ENCODE measurements at places on chromosomes 6 and 20.

DNA sequence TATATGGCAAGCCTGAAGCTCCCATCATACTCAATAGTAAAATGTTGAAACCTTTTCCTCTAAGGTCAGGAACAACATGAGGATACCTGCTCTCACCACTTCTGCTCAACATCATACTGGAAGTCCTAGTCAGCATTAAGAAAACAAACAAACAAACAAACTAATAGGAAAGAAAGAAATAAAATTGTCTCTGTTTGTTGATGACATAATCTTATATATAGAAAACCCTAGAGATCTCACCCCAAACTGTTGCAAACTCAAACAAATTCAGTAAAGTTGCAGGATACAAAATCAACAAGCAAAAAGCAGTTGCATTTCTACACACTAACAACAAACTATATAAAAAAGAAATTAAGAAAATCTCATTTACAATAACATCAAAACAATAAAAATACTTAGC, 20.5 kb downstream of the TTLL2 start:
- no peak for DNase-seq

GRCh38 chr6:130625825-130626527, 201.2 kb upstream of the SMLR1 start:
- DNase-seq, result no peak

- DNase-seq, result no peak
Measured at GRCh38 chr6:43826730-43827129, 56.7 kb downstream of the VEGFA start.

DNA sequence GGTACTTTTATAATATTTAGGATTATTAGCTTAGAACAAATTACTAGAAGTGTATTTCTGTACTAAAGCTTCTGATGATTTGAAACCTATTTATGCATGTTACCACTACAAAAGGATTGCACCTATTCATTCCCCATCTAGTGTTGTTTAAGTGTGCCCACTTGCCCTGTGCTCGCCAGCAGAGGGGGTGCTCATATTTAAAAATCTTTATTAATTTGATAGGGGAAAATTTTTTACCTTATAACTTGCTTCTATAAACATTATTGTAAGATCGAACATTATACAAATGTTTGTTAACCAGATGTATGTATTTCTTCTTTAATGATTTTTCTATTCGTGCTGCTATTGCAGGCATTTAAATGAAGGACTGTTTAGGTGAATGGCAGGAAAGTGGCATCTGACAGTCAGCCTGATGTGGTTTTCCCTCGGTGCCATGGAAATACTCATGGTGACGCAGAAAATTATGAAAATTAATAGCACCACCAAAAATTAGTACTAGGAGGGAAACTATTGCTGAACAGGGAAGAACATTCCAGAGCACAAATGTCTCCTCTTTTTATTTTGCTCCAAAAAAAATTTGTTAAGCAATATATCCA, 44.1 kb upstream of the FNDC1 start:
- no peak for DNase-seq

DNA sequence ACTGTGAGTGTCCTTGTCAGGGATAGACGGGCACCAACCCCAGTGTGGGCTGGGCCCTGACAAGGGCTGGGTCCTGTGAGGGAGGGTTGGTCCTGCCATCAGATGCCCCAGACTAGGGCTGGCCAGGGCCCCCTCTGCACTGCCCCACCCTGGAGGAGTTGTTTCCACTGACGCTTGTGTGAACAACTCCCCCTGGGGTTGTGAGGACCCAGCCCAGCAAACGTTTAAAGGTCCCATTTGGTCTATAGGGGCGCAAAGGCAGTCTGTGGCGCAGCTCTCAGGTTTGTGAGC, 104.1 kb downstream of the BMP7 start:
- no peak for DNase-seq

DNA sequence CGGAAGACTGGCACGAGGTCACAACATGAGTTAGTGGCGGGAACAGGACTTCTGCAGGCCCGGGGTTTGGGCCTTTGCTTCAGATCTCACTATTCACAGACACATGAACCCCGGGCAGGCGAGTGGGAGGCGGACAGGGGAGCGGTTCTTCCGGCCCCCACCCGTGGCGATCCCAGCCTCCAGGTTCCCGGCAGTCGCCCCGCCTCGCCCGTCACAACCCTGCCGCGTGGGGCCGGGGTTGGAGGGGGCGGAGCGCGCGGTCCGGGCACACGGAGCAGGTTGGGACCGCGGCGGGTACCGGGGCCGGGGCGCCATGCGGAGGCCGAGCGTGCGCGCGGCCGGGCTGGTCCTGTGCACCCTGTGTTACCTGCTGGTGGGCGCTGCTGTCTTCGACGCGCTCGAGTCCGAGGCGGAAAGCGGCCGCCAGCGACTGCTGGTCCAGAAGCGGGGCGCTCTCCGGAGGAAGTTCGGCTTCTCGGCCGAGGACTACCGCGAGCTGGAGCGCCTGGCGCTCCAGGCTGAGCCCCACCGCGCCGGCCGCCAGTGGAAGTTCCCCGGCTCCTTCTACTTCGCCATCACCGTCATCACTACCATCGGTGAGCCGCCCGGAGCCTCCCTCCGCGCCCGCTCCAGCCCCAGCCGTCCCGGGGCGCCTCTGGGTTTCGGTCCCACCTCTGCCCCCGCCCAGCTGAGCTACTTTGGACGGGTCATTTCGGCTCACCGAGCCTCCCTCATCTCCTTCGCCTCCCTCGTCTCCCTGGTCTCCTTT, at the start of gene KCNK15:
Gene KCNK15, plus strand, starts transcription at position 268 of the 769 bp plus-strand sequence. Its CDS starts 46 bp downstream, at position 314.
- peak; percentile 7 for DNase-seq

DNA sequence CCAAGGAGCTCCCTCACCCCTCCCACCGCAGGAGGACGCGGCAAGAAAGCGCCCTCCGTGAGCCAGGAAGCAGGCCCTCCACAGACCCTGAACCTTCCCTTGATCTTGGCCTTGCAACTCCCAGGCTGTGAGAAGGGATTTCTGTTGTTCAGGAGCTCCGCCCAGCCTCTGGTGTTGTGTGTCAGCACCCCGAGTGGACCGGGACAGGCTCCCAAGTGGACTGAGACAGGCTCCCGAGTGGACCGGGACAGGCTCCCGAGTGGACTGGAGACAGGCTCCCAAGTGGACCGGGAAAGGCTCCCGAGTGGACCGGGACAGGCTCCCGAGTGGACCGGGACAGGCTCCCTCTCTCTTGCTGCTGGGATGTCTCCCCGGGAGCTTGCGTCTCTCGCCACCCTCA, 9.3 kb upstream of the NTSR1 start:
- no peak for DNase-seq

DNA sequence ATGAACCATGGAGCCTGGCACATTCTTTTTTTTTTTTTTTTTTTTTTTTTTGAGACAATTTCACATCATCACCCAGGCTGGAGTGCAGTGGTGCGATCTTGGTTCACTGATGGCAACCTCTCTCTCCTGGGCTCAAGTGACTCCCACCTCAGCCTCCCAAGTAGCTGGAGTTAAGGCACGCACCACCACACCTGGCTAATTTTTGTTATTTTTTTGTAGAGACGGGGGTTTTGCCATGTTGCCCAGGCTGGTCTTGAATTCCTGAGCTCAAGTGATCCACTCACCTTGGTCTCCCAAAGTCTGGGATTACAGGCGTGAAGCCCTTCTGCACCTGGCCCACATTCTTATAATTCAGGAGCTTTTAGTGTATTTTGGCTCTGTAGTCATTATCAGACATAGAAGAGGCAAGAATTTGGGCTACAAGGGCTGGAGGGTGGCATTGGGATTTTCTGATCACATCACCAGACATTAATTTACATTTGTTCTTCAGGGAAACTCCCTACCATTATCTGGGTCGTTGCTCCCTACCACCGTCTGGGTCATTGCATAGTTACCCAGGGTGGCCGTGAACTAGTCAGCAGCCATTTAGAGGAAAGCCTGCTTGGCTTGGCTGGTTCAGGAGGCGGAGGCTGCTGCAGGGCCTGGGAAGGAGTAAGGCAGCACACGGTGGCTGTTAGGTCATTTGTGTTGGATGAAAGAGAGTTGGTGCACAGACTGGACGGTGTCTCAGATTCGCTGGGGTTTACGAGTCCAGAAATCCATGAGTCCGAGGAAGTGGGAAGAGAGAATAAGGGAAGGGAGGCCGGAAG, 17.6 kb downstream of the ARID1B start:
- DNase-seq, result no peak

DNA sequence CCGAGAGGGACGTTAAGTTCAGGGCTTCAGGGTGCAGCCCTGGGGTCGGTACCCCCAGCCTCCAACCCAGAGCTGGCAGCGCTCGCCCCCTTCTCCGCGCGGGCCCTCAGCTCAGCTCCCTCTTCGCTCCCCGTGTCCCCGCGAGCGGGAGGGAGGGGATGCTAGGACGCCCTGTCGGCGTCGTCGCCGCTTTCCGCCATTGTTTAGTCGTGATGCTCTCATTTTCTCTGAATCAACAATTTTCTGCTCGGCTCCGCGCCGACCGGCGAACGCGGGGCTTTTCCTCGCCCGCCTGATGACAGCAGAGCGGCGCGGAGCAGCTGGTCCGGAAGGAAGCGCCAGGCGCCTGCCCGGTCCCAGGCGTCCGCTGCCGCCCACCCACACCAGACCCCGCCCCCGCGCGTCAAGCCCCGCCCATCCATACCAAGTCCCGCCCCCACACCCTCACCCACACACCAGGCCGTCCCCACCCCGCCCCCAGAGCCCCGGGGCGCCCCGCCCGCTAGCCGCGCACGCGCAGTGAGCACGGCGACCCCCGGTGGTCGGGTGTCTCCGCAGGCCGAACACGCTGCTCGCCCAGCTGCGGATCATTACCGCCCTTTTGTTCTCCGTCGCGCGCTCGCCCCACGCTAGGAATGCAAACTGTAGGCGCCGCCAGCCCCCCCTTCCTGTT, 50.1 kb upstream of the SLC32A1 start:
- peak; percentile 35 for DNase-seq

GRCh38 chr6:22372922-22373321, 76.1 kb upstream of the PRL start:
- no peak for DNase-seq

DNA sequence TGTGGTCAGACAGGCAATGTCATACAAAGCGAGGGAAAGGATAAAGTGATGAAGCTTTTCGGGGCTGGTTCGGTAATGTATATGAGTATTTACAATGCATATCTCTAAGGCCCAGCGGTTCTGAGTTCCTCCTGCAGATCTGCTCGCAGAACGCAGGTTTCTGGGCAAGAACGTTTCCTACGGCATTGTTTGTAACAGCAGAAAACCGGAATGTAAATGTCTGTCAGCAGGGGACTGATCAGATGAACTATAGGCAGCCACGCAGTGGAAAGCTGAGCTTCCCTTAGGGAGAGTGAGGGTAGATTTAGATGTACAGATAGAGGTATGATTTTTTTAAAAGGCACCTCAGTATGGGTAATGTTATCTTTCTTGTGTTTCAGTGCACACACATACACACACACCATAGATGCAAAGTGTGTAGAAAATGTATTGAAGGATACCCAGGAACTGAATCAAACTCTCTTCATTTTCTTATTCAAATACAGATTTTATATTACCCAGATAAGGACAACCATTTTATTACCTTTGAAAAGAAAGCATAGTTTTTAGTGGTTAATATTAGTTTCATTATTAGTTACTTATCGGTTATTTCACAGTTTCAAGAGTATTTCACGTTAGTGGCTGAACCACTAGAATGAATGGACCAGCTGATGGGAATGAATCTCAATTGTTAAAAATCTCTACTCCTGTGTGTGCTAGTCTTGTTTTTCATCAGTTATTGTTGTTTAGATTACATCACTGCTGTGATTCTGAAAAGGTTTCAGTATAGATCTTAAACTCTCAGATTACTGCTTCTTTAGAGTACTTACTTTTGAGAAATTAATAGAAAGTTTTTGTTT, 56.2 kb downstream of the SNX9 start:
- DNase-seq, result no peak

- no peak for DNase-seq
Measured at GRCh38 chr6:125197795-125198269, 44.3 kb downstream of the TPD52L1 start.

- no peak for DNase-seq
Measured at GRCh38 chr6:144418959-144419545, 133.9 kb downstream of the UTRN start.

DNA sequence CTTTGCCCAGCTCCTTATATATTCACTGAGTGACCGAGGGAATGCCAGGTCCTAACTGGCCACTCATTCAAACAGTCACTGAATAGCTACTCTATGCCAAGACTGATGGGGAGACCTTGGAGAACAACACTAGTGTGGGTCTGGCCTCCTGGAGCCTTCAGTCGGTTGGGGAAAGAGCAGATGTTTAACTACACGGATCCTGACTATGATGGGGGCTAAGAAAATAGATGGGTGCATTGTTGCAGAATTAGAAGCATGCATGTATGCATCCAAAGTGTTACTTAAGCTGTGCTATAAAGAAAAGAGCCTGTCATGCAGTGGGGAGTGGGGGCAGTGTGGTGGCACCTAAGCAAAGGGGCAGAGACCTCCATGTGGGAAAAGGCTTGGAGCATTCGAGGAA, 6.5 kb downstream of the FKBP1A start:
- no peak for DNase-seq

- no peak for DNase-seq
Measured at GRCh38 chr6:155493026-155493693, 37.5 kb upstream of the NOX3 start.

DNA sequence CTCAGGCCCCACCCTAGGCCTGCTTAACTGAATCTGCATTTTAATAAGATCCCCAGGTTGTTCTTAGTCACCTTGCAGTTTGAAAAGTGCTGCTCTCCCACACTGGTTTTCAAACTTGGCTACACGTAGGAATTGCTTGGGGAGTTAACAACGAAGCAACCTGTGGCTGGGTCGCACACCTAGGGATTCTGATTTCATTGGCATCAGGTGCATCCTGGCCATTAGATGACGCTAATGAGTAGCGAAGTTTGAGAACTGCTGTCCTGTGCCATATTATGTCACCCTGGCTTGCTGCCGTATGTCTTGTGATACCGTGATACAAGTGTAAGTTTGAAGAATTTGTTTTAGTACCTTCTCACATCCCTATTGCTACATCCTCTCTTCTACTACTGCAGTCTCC, 28.2 kb upstream of the FUCA2 start:
- DNase-seq, result no peak

- DNase-seq, result no peak
Measured at GRCh38 chr20:12838261-12838866, 170.4 kb upstream of the SPTLC3 start.

DNA sequence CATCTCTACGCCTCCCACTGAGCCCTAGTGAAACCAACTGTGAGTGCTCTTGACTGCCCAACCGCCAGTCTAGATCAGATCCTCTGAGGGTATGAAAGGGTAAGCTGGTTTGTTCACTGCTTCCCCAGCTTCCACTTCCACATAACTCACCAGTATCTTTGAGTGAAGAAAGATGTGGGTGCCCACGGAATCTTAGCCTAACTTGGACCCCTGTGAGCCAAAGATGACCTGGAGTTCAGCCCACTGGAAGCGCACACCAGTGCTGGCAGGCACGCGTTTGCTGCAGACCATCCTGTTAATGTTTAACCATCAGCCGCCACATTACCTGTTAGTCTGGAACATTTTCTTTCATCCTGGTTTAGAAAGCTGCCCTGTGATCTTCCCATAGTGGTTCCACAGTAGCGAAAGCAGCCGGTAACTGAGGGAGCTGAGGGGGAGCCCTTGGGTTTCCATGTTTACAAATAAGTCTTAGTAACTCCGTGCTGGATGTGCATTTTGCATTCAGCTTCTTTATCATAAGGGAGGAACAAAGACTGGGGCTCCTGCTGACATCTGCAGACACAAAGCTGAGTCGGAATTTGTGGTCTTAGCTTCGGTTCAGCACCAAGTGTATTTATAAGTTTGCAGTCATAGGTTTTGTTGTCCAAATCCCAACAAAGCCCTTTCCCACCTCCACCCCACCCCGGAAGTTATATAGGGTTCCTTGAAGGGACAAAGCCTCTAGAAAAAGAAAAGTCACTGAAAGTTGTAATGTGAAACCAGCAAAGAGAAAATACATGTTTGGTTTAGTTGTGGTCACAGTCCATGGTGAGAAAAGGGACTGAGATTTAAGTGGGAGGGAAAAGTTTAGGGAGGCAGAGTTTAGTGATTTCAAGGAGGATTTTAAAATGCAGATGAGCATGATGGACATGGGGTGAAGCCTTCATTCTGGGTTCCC, 71.0 kb downstream of the SSR1 start:
- no peak for DNase-seq
